ENCODE measurements at places on chromosomes 16 and 17. TPM values are rescaled to one million over a fixed set of nuclear protein-coding genes. Genes with fewer than 3 reads are reported as not detected.

The NACA2 gene
- total RNA-seq: not detected

The ASPHD1 gene
- 17.2 TPM for total RNA-seq

The ELMO3 gene
- 0.16 TPM for total RNA-seq

The FOXL1 gene
- total RNA-seq: 0.47 TPM

The ALDH3A1 gene
- total RNA-seq: 0.31 TPM

The RAMP2 gene
- total RNA-seq: 14.3 TPM

The PARN gene
- 25.6 TPM for total RNA-seq

The HID1 gene
- 13.7 TPM for total RNA-seq

The MPP2 gene
- 14.2 TPM for total RNA-seq

The MT4 gene
- not detected for total RNA-seq

The HASPIN gene
- total RNA-seq: 0.62 TPM

The ACBD4 gene
- 3.0 TPM for total RNA-seq

DNA sequence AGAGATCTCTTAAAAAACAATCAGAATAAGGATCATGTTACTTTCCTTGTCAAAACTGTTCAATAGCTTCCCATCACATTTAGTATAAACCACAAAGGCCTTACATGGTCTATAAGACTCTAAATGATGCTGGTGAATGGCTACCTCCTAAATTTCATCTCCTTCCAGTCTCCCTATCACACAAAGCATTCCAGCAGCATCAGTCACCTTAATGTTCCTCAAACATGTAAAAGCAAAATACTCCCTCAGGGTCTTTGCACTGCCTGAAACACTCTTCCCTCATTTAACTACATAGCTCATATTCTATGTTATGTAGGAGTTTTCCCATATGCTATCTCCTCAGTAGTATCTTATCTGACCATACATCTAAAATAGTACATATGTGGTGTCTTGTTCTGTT is 53.5 kb upstream of the INTS2 start:
- no peak for DNase-seq

- no peak for DNase-seq
Measured at GRCh38 chr17:77959126-77959925, 823 bp downstream of the TNRC6C start.

DNA sequence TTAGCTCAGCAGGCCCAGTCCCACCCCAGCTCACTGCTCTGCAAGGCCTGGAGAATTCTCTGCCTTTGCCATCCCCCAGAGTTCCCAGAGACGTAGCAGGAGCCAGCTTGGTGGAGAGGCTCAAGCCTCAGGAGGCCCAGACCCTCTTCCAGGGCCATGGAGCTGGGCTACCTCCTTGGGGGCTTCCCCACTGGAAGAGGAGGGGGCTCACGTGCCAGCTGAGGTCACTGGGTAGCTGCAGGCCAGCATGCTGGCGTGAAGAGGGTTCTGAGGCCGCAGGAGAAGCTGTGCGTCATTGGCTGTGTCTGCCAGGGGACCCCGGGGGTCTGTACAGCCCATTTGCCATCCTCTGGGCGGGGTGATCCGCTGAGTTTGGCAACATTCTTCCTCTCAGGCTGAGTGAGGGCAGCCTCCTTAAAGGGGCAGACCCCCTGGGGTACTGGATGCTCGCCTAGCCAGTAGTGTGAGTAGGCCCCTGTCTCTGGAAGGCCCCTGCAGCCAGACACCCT is 131.6 kb downstream of the RAB11FIP4 start:
- DNase-seq: no peak

GRCh38 chr17:82098939-82099763 is 1.1 kb upstream of the FASN start:
- no peak for DNase-seq

GRCh38 chr16:25109643-25110042 is 1.9 kb upstream of the LCMT1 start:
- DNase-seq: no peak

GRCh38 chr16:51592535-51593300 is 441.6 kb upstream of the SALL1 start:
- DNase-seq: no peak

GRCh38 chr16:57091200-57091974 is 996 bp upstream of the CPNE2 start:
- DNase-seq: no peak

GRCh38 chr17:31684901-31685300 is 174.1 kb downstream of the COPRS start:
- no peak for DNase-seq

DNA sequence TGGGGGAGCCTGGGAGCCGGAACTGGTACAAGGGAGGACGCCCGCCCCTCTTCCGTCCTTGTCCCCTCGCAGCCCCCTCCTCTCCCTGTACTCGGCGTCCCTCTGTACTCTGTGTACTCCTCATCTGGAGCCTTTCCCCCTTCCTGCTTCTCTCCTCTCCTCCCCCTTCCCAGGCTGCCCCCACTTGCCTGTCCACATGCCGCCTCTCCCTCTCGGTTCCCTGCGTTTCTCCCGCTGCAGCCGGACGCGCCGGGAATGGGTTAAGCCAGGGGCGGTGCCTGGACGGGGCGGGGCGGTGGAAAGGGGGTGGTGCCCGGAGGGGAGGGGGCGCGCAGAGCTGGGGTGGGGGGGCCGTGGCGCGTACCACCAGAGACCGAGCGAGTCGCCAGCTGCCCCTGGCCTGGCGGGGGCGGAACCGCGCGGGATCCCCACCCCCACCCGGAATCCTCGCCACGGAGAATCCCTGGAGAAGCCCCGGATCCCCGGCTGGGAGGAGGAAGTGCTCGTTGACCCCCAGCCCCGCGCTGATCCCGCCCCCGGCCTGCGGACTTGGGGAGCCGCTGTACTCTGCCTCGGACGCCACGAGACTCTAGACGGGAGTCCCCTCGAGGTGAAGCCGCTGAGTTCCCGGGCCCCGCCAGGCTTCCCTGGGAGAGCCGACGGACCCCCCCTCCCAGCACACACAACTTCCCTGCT is 22.6 kb downstream of the GJD3 start:
- peak; percentile 56 for DNase-seq

DNA sequence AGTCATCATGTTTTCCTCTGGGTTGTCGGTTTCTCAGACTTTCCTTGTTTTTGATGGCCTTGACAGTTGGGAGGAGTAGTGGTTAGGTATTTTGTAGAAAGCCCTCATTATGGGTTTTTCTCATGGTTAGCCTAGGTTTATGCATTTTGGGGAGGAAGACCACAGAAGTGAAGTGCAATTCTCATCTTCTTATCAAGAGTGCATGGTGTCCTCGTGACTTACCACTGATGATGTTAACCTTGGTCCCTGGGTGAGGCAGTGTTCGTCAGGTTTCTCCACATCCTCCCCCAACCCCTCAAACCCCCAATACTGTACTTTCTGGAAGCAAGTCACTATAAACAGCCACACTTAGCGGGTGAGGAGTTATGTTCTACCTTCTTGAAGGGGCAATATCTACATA is 42.3 kb downstream of the BPTF start:
- no peak for DNase-seq

DNA sequence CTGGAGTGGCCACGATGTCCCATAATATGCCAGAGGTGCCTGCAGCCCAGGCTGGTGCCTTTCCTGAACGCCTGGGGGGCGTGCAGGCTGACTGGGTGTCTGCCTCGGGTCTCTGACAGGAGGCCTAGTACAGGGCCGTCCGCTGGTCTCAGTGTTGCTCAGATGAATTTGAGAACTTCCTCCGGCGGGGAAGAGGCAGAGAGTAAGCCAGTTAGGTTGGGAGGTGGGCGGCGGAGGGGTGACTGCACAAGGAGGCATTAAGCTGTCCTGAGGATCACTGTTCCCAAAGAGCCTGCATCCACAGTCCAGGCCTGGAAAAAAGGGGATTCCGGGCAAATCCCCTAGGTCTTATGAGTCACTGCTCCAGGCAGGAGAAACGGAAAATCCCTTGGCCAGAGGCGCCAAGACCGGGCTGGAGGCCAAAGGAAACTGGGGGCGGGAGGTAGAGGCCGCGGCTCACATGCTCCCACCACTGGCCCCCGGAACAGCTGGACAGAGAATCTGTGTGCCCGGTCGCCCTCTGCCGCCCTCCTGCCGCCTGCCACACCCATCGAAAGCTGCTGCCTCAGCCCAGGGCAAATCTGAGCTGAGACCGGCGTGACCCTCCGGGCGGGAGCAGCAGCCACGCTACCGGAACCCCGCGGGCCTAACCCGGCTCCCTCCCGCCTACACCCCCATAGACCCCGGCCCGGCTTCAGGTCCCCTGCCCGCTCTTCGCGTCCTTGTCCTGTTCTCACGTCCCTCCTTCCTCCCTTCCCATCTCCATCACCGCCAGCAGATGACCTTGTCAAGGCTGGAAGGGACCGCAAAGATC is 1.2 kb downstream of the TRIM47 start:
- DNase-seq: peak; percentile 72

DNA sequence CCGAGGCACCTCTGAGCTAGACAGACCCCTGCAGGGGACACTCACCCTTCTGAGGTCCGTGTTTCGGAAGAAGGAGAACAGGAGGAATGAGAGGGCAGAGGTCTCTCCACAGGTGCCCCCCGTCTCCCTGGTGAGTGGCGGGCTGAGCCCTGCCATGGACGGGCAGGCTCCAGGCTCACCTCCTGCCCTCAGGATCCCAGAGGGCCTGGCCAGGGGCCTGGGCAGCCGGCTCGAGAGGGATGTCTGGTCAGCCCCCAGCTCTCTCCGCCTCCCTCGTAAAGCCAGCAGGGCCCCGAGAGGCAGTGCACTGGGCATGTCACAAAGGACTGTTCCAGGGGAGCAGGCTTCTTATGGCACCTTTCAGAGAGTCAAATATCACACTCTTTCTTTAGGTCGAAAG is 62.8 kb downstream of the DHRS7C start:
- DNase-seq: no peak

- DNase-seq: no peak
Measured at GRCh38 chr17:59837308-59838051, 55.3 kb downstream of the TUBD1 start.

GRCh38 chr16:73365016-73365551 is 317.2 kb upstream of the ZFHX3 start:
- no peak for DNase-seq

DNA sequence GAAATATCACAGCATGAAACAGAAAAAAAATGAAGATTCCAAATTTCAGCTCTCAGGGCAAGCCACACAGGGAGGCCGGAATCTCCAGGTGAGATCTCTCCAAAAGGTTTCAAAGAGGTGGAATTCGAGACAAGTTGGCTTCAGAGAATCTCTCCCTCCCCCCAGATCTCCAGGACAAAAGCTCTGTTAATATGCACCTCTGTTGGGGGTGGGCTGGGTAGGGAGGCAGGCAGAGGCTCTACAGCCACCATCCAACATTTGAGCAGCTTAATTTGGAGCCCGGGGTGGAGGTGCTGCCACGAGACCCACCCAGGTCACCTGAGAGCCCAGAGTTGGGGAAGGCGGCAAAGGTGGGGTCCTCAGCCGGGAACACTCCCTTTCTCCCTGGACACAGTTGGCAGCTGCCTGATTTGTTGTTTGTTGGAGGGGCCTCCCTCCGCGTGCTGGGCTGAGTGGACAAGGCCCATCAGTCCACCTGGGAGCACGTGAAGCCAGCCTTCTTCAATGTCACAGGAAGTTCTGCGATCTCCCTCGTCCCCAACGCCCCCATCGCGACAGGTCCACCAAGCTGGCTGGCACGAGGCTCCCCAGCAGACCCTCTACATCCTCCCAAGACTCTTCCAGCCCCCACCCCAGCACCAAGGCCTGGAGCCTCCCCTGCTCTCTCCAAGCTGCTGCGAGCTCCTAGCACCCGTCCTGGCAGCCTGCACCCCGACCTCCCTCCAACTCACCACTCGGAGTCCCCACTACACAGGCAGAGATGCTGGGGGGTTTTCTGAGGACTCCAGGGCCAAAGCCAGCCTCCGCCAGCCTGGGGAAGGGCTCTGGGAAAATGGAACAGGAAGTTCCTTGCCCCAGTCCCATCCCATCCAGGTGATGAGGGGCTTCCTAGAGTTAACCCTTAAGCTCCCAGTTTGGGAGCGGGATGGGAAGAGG is at the start of gene ZSCAN10:
Gene ZSCAN10 (minus strand): TSS at position 836 of the 936 bp plus-strand sequence. CDS start 6,357 bp downstream, outside the sequence.
- DNase-seq: no peak

DNA sequence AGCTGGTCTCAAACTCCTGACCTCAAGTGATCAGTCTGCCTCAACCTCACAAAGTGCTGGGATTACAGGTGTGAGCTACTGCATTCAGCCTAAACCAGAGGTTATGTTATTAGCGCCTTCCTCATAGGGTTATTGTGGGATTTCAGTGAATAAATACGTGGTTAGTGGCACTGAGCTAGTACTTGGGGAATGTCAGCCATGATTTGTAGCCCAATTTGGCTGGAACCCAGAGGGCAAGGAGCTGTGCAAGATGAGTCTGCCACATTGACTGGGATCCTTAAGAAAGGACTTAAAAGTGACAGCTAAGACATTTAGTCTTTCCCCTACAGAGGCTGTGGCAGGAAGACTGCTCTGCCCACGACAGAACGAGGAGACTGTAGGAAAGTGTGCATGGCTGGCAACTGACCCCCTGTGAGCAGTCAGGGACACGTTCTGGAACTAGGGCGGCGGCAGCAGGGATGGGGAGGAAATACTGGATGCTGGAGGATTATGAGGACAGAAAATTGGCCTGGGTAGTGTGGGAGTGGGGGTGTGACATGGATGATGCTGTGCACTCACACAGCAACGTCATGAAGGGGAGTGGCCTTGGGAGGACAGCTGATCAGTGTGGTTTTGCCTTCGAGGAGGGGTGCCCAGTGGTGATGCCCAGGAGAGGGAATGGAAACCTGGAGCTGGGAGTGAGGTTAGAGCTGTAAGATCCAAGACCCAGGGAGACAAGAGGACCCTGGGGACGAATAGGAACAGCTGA is 14.6 kb downstream of the ATP5PD start:
- DNase-seq: peak; percentile 86

- no peak for DNase-seq
Measured at GRCh38 chr16:89363621-89364393, 126.6 kb downstream of the ANKRD11 start.

- DNase-seq: no peak
Measured at GRCh38 chr16:78150233-78150632, 50.8 kb downstream of the WWOX start.

DNA sequence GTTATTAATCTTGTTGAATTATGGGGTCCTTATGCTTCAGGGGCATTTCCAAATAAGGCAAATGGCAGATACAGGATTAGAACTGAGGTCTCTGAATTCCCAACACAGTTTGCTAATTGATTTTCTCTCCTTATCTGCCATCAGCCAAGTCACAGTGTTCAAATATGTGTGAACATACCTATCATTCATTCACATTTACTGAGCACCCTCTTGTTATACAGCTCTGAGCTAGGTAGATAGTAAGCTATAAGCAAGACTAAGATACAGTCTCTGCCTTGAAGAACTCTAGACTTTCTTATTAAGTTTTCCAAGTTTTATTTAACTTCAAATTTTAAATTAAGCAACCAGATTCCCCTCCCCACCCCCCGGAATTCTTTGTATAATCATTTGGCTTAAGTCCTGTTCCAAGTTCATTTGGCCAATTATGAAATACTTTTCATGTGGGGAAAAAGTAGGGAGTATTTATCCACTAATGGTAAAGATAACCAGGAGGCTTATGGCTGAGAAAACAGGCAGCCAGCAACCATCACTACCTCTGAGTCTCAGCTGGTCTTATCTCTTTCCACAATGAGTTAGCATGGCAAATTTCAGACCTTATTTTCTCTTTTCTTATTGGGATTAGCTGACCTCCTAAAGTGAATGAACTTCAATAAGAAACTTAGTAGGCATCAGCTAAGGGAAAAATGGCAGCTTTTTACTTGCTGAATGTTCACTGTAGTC is 31.4 kb upstream of the CORO6 start:
- no peak for DNase-seq

Data from occipital lobe (tissue), 3 donors.